Suppressor macrophage treated with lipopolysaccharide for 4 hours (primary cell): ENCODE measurements at places on chromosomes 12 and 14.
A peak's percentile ranks its signal among the peaks of the same experiment; 100 is the strongest.

DNA sequence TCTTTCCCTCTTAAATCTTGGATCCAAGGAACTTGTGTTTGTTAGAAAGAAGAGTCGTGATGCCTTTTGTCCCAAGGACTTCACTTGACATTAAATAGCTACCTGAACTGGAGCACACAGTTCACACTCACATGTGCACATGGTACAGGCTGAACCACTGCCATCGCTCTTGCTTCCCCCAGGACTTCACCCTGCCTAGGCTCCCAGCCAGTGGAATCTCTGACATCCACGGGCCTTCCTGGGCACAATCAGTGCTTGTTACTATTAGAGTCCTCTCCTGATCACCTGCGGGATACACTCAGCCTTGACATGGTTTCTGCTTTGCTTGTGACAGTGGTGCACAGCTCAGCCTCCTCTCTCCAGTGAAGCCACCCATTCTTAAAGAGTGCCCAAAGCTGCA, 49.1 kb upstream of the KCNA5 start:
- no peak for DNase-seq

- DNase-seq, result no peak
These were observed 10.5 kb downstream of the RNASE10 start for GRCh38 chr14:20515846-20516245.

DNA sequence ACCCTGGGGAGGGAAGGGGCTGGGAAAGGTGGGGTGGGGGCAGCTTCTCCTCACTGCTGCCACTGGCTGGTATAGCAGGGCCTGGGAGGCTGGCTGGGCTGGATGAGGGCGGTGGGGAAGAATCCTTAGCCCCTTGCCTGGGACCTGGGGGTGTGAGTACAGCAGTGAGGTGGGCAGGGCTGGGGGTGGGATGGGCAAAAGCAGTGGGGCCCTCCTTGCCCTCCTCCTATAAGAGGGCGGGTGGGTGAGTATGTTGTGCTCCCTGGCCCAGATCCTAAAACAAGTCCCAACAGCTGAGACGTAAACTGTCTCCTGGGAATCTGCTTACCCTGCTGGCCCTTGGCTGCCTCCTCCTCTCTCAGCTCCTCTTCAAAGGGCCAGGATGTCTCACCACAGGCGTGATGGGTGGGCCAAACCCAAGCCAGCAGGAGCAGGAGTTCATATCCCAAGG, 2.2 kb downstream of the NCKAP5L start:
- no peak for DNase-seq

GRCh38 chr12:104805186-104805585, 152.9 kb downstream of the SLC41A2 start:
- no peak for DNase-seq

DNA sequence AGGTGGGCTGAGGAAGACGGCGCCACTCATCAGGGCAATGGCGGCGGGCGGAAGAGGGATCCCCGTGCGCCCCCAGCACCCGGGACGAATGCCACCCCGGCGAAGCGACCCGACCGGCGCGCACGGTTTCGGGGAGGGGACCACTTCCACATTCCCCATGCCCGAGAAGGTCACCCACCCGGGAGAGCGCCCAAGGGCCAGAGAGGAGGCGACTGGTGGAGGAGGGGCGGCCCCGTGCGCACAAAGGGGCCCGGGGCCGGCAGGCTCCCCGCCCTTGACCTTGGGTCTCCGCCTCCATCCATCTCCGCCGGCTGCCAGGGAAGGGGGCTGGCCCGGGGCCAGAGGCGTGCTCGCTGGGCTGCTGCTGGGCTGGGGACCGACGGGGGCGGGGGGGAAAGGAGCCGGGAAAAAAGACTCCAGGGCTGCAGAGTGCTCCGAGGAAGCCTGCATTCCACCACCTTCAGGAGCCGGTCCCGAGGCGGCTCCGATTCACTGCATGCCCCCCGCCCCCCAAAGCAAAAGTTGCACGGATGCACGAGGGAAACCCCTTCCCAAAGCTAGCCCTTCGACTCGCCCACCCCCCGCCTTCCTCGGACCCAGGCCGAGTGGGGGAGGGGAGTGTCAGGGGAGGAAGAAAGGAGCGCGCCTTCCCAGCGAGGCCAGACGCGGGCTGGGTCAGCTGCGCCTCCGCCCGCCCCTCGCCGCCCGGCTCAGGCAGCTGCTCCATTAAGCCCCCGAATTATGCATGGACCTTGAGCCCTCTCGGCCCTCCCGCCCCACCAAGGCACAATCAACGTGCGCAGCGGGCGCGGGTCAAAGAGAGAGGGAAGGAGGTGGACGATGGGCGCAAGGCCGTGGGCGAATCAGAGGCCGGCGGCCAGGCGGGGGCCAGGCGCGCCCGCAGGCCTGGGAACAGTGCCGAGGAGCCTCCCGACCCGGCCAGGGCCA, 26.2 kb downstream of the BCL11B start:
- DNase-seq, result no peak

DNA sequence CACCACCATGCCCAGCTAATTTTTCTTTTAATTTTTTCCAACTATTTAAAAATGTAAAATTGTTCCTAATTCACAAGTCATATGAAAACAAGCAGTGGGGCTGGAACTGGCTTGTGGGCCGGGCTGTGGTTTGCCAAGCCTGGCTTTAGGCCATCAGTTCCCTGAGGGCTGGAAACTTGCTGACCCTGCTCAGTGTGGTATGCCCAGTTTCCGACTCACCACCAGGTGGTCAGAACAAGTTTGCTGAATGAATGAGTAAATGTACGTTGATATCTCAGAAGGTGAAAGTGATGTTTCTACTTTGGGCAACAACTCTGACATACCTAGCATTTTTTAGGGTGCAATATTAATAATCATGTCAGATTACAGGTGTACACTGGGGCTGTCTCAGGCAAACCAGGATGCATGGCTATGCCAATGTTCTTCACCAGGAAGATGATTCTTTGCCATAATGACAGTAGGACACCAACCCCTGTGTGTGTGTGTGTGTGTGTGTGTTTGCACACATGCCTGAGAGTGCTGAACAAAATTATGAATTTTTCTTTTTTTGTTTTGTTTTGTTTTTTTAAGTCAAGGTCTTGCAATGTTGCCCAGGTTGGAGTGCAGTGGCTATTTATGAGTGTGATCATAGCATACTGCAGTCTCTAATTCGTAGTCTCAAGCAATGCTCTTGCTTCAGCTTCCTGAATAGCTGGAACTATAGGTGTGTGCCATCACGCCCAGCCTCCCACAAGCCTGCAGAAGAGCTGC, 106.1 kb downstream of the PTPN11 start:
- peak; percentile 1 for DNase-seq

DNA sequence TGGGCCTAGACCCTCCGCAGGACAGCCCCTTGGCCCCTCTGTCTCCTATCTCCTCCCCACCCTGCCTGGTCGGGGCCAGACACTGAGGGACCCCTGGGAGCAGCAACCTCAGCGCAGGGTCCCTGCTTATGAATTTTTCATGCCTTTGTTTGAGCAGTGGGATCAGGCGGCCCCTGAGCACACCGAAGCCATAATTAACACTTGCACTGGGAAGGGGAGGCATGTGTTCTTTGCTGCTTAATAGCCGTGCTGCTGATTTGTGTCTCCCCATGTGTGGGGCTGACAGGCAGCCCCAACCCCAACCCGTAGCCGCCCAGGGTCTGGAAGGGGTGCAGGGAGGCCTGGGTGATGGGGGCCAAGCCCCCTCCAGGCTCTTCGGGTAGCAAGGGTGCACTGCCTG, 52.7 kb downstream of the FBRSL1 start:
- DNase-seq, result no peak

- DNase-seq, result no peak
These were observed 905.0 kb upstream of the ATXN7L3B start for GRCh38 chr12:73632661-73633060.

GRCh38 chr14:63544591-63545299, 1.6 kb upstream of the PPP2R5E start:
- peak; percentile 15 for DNase-seq

- no peak for DNase-seq
These were observed 49.1 kb downstream of the ZNF664 start for GRCh38 chr12:124022161-124022560.

DNA sequence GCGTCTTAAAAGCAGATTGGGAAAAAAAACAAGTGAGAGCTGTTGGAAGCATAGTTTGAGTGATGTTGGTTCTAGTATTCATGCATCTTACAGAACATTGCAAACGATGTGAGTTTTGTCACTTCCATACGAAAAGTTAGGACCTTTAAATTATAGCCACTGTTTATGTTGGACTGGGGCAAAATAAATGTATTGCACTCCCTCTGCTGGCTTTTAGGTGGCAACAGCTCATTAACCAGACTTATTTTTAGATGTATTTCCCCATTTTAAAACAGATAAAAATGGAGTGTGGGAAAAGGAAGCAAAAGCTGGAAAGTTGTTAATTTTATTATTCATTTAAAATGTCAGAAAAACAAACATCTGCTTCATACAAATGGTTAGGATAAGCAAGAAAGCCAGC, 111.9 kb downstream of the LGR5 start:
- peak; percentile 9 for DNase-seq

GRCh38 chr12:131340616-131341210, 370.2 kb upstream of the SFSWAP start:
- DNase-seq, result no peak

GRCh38 chr14:58362798-58363412, 32.8 kb upstream of the TOMM20L start:
- peak; percentile 12 for DNase-seq

DNA sequence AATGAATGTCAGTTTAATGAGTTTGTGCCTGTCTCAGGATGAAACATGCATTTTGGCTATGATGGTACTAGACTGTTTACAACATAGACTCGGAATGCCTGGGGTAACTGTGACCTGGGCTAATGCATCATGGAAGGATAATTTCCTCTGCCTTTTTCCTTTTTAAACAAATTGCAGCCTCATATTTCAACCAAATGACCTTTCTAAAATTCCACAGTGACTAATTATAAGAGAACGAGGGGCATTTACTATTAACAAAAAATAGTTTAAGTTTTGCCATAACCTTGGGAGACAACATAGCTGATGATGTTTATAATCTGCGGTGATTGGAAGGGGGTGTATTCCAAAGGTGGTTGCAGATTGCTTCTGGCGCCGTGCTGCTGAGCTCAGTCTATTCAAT, 1140.5 kb downstream of the GALC start:
- DNase-seq, result no peak

- DNase-seq, result no peak
These were observed 27.1 kb upstream of the MANSC4 start for GRCh38 chr12:27807063-27807703.

GRCh38 chr12:21925296-21925913, 15.8 kb downstream of the ABCC9 start:
- DNase-seq, result no peak

DNA sequence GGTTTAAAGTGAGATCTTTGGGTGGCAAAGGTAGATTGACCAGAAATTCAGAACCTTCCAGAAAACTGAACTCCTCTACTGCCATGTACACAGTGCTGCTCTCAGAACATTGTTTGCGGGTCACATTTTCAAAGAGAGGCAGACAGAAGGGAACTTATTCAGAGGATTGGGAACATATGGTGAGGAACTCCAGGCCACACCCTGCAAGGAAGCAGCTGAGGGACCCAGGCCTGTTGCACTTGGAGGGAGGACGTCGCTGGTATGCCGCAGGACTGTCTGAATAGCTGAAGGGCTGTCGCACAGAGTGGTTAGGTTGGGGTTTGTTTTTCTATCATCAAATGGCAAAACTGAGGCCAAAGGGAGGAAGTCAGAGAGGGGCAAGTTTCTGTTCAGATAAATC, 441.1 kb downstream of the DPF3 start:
- no peak for DNase-seq

DNA sequence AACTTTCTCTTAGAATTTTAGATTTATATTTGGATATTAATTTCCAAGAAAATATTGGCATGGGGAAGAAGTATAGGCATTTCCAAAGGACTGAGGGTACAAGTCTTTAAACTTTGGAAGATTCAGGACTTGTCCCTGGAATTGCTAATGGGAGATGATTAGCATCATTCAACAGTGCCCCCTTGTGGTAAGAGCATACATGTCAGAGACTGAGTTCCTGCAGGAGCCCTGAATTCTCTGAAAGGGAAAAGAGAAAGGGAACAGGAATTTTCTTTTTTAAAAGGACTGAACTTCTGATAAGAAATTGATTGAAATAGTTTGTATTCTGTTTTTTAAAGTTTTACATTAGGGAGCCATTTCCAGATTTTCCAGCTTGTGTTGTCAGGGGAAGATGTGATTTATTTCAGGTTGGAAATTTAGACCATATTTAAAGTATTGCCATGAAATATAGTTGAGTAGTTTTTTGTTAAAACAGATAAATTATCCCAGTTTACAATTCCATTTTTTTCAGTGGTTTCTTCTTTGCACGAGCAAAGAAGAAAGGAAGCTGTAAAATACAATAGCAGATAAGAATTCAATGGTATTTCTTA, 44.0 kb upstream of the REP15 start:
- peak; percentile 82 for DNase-seq

GRCh38 chr12:112530941-112531340, 112.2 kb downstream of the PTPN11 start:
- DNase-seq, result no peak

GRCh38 chr12:68425998-68426397, 93.8 kb upstream of the MDM1 start:
- DNase-seq, result no peak

DNA sequence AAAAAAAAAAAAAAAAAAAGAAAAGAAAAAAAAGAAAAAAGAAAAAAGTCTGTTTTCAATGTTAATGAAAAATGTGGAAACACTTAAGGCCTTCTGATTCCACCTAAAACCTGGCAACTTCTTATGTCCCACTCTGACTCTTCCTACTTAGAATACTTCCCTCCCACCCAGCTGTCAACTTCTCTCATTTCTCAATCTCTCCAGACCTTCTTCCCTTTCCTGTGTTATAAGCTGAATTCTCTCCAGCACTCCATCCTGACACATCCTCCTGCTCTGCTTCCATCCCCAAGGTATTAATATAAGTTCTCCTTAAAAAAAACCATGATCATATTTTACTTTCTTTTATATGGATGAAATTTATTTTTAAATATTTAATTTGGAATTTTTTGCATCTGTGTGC, 20.3 kb upstream of the TMTC1 start:
- no peak for DNase-seq

- DNase-seq, result no peak
These were observed 16.9 kb downstream of the PLEKHD1 start for GRCh38 chr14:69501423-69501838.

DNA sequence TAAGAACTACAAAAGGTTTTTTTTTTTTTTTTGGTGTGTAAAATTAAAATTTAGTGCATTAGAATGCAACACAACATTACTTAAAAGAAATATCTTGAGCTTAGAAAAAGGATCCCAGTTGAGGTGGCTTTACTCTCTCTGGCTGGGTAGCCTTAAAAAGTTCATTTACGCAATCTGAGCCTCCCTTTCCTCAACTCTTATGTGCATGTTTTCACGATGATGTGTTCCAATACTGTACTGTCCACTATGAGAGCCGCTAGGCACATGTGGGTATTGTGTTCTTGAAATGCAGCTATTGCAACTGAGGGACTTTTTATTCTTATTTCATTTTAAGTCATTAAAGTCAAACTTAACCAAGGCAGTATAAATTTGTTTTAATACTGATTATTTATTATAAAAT, 460.9 kb upstream of the SYT1 start:
- no peak for DNase-seq
